ENCODE measurements at places on chromosomes 5 and 9. TPM values are rescaled to one million over a fixed set of nuclear protein-coding genes. Genes with fewer than 3 reads are reported as not detected.

DNA sequence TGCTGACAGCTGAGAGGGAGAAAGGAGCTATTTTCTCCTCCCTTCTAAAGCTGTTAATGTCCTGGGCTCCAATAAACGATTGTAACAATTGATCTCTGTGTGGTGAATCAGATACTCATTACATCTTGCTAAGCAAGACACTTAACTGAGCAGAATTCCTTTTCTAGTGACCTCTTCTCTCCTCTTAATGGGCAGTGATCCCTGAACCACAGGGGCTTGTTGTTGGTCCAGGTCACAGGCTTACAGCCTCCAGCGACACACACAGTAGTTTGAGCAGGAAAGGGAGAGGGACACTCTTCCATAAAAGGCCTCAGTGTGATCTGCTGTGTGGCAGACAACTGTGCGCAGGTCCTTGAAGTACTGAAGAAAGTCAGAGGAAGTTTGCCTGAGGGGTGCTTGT is 58.5 kb upstream of the MYO10 start:
- no peak overlapping the region for H3K4me3 ChIP-seq
- no peak overlapping the region for H3K27ac ChIP-seq
- H3K36me3 ChIP-seq = no peaks in the 10 kb centered on the region
- no peaks in the 10 kb centered on the region for H3K27me3 ChIP-seq

DNA sequence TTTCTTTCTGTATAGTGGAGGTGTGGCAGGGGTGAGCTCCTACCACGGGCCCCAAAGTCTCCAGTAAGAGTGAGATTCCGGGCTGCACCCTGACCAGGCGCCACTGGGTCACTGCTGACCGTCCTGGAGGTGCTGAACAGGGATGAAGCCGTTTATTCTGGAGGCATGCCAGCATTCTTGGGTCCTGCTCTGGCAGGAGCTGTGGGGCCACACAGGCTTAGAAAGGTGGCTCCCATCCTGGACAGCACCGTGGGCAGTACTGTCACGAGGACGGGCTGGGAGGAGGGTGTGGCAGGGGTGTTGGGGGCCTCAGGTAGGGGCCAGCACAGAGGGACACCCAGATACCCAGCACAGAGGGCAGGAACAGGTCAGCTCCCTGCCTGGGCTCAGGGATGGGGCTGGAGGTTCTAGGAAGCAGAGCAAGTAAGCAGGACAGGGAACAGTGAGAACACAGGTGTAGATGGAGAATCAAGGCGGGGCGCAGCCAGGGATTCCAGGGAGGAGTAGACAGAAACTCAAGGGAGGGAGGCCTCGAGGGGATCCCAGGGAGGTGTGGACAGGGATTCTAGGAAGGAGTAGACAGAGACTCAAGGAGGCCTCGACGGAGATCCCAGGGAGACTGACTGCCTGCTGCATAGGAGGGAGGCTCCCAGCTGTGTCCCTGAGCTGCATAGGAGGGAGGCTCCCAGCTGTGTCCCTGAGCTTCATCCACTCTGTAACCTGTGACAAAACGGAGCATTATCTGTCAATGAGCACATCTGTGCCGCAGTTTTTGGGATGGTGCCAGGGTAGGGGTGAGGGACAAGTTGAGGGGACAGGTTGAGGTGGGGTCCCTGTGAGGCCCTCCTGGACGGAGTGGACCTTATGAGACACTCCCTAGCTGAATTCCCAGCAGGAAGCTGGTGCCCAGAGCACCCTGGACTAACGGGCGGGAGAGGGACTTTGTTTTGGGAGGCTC is 1.1 kb upstream of the PLEKHG4B start:
- no peak for DNase-seq
- H3K4me1 ChIP-seq = peaks cover 3% of the 10 kb centered on the region
- no peak overlapping the region for H3K27ac ChIP-seq
- peaks cover 3% of the 10 kb centered on the region for H3K27me3 ChIP-seq
- no peak overlapping the region for H3K4me3 ChIP-seq

GRCh38 chr9:70043285-70043684 is 363 bp upstream of the MAMDC2 start:
- DNase-seq = no peak
- H3K27ac ChIP-seq = peak overlapping the region; percentile 91
- H3K4me1 ChIP-seq = peaks cover 67% of the 10 kb centered on the region
- no peaks in the 10 kb centered on the region for H3K36me3 ChIP-seq

DNA sequence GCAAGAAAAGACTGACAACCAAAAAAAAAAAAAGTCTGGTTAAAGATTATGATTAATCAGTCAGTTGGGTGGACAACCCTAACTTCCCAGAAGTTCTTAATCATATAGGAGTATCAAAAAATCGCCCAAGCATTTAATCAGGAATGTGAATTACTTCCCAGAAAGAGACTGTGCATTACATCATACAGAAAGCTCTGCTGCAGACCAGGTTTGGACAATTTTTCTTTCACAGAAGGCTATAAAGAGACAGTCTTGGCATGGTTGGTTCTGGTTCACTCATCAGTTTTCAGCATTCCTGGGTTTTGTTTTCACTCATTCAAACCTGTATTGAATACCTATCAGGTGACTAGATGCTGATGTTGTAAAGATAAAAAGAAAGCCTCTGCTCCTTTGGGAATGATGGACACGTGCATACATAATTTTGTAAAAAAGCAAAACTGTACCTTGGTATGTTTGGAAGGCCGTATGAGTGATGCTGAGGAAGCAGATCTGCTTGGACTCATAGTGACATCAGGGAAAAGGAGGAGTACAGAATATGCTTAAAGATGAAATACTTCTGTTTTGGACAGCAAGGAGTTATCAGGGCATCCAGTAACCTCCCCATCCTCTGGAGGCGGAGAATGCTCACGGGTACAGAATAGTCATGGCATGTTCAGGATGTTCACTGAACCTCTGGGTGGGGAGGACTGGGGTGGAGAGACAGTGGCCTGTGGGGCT is 178.4 kb downstream of the GNA14 start:
- H3K4me1 ChIP-seq = no peaks in the 10 kb centered on the region
- no peak overlapping the region for H3K27ac ChIP-seq
- DNase-seq = no peak
- no peaks in the 10 kb centered on the region for H3K36me3 ChIP-seq
- H3K4me3 ChIP-seq = no peak overlapping the region

GRCh38 chr9:78163834-78164233 is 72.0 kb upstream of the CEP78 start:
- no peaks in the 10 kb centered on the region for H3K36me3 ChIP-seq
- no peak overlapping the region for H3K27ac ChIP-seq
- H3K4me3 ChIP-seq = no peak overlapping the region

GRCh38 chr5:90386099-90386710 is 23.4 kb downstream of the CETN3 start:
- H3K4me3 ChIP-seq = no peak overlapping the region
- no peaks in the 10 kb centered on the region for H3K36me3 ChIP-seq
- no peak overlapping the region for H3K27ac ChIP-seq
- H3K4me1 ChIP-seq = no peaks in the 10 kb centered on the region
- no peaks in the 10 kb centered on the region for H3K27me3 ChIP-seq
- no peak for DNase-seq

DNA sequence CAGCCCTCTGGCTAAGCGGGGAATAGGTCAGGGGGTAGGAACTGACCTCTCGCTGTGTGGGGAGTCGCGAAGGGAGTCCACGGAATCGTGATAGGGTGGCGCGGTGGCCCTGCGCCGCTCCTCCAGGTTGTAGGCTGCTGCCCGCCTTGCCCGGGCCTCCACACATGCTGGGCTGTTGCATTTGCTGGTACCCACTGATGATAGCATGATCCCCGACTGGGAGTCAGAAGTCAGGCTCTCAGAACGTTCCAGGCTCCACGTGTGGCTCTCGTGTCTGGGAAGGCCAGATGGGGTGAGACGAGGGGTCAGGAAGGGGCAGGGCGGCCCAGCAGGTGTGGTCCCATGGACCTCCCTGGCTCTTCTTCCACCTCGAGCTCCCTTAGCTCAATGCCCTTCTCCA is 56.0 kb downstream of the PSD2 start:
- H3K36me3 ChIP-seq = peaks cover 20% of the 10 kb centered on the region
- no peak overlapping the region for H3K4me3 ChIP-seq
- H3K27ac ChIP-seq = no peak overlapping the region

STPG3 gene
- not detected for total RNA-seq

PCDHA6 gene
- 0.69 TPM for total RNA-seq

CFAP90 gene
- total RNA-seq = not detected

CHSY3 gene
- total RNA-seq = 2.1 TPM

ERGIC1 gene
- total RNA-seq = 105 TPM
